ENCODE measurements at places on chromosomes 2 and 18.

GRCh38 chr2:128447538-128447995 is 128.9 kb upstream of the HS6ST1 start:
- no peak for DNase-seq

DNA sequence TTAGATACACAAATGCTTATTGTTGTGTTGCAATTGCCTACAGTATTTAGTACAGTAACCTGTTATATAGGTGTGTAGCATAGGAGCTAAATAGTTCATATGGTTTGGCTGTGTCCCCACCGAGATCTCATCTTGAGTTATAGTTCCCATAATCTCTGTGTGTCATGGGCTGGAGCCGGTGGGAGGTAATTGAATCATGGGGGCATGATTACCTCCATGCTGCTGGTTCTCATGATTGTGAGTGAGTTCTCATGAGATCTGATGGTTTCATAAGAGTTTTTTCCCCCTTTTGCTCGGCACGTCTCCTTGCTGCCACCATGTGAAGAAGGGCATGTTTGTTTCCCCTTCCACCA is 190.5 kb upstream of the SESTD1 start:
- DNase-seq: no peak

DNA sequence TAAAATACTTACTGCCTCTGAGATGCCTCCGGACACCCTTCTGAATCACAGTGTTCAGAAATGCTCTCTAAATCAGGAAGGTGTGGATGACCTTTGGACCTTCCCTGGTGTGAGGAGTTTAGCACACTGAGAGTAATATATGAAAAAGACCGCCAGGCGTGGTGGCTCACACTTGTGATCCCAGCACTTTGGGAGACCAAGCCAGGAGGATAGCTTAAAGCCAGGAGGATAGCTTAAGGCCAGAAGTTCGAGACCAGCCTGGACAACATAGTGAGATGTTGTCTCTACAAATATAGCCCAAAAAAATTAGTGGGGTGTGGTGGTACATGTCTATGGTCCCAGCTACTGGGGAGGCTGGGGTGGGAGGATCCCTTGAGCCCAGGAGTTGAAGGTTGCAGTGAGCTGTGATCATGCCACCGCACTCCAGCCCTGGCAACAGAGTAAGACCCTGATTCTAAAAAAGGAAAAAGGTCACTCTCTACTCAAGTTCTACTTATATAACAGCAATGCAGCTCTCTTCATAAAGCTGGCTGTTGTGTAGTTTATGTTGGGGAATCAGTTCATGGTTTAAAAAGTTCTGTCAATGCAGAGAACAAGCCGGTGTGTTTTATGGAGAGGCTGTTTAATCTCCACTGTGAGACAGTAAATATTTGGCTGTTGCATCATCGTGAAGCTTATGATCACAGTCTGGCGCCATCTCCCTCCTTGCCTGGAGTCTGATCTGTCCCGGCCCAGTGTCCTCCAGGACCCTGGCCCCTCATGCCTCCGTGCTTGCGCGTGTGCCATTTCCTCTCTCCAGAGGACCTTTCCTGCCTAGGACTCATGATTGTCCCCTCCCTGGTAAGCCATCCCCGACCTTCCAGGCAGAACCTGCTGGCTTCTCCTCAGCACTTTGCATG is 184.5 kb downstream of the FAM210A start:
- DNase-seq: no peak

- no peak for DNase-seq
Observed at GRCh38 chr18:58682429-58683069, 11.3 kb downstream of the MALT1 start.

DNA sequence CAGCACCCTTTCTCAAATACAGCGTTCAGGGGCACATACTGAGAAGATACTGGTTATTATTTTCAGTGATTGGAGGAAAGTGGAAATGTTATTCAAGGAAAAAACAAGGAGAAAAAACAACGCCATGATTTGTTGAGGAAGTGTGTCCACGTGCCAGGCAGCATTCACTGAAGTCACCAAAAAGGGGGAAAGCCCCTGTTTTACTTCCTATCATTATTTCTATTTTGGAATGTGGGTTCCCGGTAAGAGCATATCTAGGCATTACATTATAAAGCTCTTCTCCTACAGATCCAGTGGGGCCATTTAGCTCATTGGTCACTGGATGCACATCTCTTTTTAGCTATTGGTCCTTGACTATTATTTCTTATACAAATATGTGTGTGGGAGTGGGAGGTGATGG is 518.7 kb downstream of the TXNL1 start:
- DNase-seq: no peak

- no peak for DNase-seq
Observed at GRCh38 chr2:11312770-11313471, 31.5 kb downstream of the ROCK2 start.

All from NB4 (cell line).